ENCODE measurements at places on chromosomes 3 and 15.

DNA sequence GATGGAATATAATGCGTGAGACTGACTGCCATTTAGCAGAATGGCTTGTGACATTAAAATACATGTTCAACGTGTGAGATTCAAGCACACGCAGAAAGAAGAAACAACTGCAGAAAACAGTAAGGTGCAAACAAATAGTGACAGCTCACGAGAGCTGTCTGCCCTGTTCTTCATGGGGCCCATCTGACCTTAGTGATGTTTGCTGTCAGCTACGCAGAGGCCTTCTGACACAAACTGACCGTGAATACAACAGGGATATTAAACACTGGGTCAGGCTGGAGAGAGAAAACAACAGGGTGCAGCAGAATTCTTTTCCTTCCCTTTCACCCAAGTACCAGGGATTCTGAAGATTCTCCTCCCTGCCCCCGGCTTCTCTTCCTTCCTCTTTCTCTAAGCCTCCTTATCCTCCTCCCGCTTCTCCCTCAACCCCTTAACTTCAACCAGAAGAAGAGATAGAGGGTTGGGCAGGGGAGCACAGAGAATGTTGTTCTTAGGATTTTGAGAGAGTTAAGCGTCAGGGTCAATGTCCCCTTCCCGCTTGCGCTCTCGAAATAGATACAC, 2.1 kb downstream of the TNFAIP8L3 start:
- no peak for DNase-seq

GRCh38 chr3:152285509-152285908, 16.8 kb downstream of the MBNL1 start:
- no peak for DNase-seq

GRCh38 chr3:73521734-73522336, 102.9 kb downstream of the PDZRN3 start:
- DNase-seq = no peak

DNA sequence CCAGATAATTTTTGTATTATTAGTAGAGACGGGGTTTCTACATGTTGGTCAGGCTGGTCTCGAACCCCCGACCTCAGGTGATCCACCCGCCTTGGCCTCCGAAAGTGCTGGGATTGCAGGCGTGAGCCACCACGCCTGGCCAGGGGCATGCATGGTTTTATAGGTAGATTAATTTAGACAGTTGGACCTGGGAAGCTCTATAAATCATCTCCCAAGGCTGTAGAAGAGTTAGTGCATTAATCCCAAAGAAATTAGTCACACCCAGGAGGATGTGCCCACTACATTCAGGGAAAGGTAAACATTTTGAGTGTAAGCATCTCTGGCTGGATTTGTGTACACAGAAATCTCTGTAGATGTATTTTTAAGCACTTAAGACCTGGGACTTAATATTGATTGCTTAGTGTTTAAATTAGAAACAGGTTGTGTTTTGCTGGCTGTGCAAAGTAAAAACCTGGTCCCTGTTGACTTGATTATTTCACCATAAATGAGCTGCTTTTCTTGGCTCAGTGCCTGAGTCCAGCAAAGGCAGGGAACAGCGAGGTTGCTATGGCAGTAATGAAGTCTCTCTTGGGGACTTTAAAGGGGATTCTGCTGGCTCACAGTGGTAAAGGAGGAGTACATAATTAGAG, 19.2 kb downstream of the EXOSC7 start:
- no peak for DNase-seq

DNA sequence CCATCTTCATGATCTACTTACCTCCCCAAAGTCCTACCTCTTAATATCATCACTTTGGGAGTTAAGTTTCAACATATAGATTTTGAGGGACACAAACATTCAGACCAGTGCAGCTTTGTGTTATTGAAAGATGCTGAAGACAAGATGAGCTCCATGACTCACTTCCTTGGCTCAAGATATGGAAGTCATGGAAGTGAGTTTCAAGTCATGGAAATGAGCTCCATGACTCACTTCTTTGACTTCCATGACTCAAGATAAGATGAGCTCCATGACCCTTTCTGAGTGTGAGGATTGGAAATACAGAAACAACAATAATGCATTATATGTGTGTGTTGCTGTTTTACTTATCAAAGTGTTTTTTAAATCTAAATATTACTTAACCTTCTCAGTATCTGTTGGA, 170.2 kb upstream of the TPRG1 start:
- DNase-seq = no peak

GRCh38 chr3:111325160-111325718, 216.8 kb upstream of the CD96 start:
- DNase-seq = no peak

- no peak for DNase-seq
Observed at GRCh38 chr3:143278721-143279120, 159.2 kb downstream of the CHST2 start.
